ENCODE measurements at places on chromosomes 5 and 9.

DNA sequence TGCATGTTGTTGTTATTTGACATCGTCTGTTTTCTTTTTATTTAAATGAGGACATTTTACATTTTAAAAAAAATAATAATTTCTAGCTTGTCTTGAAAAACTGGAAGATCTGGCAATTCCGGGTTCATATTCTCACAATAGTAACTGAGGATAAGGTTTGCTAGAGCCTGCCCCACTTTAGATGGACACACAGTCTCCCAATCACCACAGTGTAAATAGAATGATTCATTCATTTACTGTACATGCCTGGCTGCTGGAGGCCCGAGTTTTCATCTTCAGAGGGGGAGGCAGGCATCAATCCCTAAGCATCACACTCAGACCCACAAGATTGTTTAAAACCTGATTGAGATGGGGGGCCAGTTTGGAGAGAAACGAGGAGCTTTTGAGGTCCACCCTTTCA is 2039.7 kb upstream of the WWC1 start:
- DNase-seq = no peak

GRCh38 chr9:110089681-110090370 is 118.1 kb downstream of the C9orf152 start:
- DNase-seq = no peak

GRCh38 chr9:3936520-3937235 is 363.2 kb downstream of the GLIS3 start:
- DNase-seq = no peak

GRCh38 chr5:95925378-95925744 is 36.3 kb downstream of the ELL2 start:
- no peak for DNase-seq

DNA sequence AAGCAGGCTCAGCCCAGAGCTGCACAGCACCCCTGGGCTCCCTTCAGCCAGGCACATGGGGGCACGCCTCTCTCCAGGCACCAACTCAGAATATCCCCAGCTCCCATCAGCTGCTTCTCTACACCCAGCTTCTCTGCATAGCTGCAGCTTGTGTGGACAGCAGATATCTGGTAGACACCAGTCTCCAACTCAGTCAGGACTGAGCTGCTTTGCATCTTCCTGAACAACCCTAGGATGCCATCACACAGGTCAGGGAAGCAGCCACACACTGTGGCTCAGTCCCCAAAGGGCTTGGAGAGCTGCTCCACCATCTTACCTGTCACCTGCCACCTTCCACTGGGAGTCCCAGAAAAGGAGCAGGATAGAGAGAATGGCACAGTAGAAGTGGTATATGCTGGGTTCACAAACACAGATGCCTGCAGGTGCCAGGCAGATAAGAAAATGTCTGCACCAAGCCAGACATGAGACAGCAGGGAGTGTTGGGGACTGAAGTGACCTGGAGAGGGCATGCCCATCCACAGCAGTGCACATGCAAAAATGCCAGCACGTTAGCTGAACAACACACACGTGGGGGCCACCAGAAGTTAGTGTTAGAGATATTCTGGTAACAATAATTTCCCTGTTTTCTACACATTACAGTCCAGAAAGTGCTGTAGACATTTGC is 42.0 kb downstream of the THBS4 start:
- no peak for DNase-seq

DNA sequence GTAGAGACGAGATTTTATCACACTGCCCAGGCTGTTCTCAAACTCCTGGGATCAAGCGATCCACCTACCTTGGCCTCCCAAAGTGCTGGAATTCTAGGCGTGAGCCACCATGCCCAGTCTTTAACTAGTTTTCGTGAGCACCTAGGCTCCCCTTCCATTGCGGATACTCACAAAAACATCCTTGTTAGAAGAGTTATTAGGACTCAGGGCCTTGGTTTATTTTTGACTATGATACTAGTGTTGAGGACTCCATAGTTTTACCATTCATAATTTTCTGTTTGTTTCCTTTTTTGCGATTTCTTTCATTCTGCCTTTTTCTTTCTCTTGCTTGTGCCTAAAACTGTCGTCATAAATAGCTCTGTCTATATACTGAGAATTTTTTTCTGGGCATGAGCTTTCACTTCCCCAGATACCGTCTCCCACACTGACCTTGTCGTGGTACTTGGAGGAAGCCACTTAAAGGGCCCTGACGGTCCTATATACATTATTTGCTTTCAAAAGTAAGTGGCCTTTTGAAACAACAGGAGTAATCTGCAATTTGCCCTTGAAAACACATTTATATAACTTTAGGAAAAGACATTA is 5.2 kb downstream of the F2R start:
- no peak for DNase-seq

- DNase-seq = no peak
Observed at GRCh38 chr9:112367465-112367864, 12.4 kb upstream of the HSDL2 start.

GRCh38 chr5:147669169-147669869 is 113.2 kb downstream of the JAKMIP2 start:
- no peak for DNase-seq

- DNase-seq = no peak
Observed at GRCh38 chr5:93922551-93922950, 181.2 kb upstream of the POU5F2 start.

DNA sequence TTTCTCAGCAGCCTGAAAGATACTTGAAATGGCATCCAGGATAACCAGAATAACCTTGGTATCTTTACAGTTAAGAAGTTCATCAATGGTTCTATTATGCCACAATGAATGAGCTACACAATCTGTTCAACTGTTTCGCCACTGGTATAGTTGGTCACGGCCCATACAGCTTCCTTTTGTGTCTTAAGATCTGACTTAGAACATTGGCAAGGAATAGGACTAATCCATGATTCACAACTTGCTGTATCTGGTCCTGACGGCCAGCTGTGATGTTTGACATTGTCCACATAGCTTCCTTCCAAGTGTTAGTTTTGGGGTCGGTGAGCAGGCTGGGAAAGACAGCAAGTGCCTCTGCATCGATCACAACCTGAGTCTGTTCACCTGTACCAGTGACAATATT is 113.3 kb upstream of the RAD23B start:
- DNase-seq = no peak

- DNase-seq = no peak
Observed at GRCh38 chr9:97503862-97504210, 2.4 kb downstream of the TMOD1 start.

DNA sequence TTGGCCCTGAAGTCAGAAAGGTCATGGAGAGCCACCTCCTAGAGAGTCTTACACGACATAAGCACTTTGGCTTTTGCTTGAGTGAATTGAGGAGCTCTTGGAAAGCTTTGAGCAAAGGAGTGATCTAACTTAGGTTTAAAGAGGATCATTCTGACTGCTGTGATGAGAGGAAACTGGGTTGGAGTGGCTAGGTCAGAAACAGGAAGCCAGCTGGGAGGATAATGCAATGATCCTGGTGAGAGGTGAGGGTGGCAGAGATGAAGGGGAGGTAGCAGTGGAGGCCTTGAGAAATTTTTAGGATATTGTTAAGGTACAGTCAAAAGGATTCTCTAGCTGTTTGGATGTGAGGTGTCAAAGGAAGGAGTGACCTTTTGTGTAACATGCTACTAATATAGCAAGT is 32.2 kb upstream of the ROPN1L start:
- DNase-seq = no peak

GRCh38 chr5:90054612-90055011 is 354.9 kb downstream of the CETN3 start:
- no peak for DNase-seq

GRCh38 chr5:139514486-139514856 is 31.9 kb upstream of the STING1 start:
- DNase-seq = no peak

- no peak for DNase-seq
Observed at GRCh38 chr9:34651876-34652601, at the start of gene IL11RA. TSS of gene IL11RA (plus strand) at chr9:34652185. CDS start at chr9:34655218, 3,033 bp downstream.

- DNase-seq = no peak
Observed at GRCh38 chr5:126658561-126658960, 57.8 kb downstream of the PHAX start.

DNA sequence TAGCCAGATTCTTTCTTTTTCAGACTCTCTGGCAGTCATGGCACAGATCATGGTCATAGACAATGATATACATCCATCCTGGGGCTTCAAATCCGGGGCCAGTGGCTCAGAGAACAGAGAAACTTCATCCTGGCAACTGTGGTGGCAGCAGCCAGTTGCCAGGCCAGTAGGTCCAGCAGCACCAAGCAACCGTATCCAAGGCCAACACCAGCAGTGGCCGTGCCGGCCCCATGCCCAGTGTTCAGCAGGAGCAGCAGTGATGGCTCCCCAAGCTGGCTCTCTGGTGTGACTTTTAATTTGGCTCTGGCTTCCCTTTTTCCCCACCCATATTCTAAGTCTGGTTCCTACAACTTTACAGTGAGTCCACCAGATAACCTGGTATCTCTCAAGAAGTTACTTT is 300.5 kb downstream of the DEPDC1B start:
- no peak for DNase-seq

DNA sequence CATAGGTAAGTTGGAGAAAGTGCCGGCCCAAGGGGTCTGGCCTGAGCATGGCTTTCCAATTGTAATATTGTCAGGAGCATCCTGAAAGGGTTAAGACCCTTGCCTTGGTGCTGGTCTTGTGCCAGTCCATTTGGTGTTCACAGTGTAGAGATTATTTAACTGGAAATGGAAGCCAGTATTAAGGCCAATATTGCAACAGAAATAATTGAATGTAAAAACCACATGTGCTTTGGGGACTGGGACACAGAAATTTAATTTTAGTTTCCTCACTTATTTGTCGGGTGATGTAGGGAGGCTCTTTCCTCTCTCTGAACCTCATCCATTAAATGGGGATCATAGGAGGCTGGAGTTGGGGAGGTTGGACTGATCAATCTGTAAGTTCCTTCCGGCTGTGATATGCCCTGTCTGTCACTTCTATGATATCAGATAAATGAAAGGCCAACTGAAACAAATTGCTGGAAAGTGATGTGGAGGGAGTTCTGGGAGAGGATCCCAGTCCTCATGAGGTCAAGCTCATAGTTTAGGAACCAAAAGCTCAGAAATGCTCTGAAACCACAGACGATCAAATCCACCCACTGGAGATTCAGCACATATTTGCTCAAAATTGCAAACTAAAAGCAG is 54.8 kb upstream of the COL15A1 start:
- DNase-seq = no peak

DNA sequence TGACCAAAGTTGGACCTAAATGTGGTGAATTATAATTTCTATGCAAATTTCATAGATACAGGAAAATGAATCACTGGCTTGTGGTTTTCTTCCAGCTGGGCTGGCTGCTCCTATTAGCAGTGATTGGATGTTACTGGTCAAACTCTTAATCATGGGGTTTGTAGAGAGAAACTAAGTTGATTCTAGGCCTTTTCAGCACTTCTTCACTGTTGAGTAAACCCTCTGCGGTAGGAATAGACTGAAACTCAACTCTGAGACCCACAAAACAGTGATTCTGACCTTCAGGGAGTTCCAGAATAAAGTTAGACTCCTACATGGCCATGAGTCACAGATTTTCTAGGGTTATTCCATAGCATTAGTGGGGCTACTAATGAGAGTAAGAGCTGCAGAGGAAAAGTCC is 47.9 kb upstream of the FKTN start:
- no peak for DNase-seq

- peak; percentile 40 for DNase-seq
Observed at GRCh38 chr5:35651002-35651756, 33.5 kb downstream of the SPEF2 start.

- DNase-seq = no peak
Observed at GRCh38 chr5:132069994-132070393, 3.6 kb upstream of the CSF2 start.

GRCh38 chr9:37001459-37001858 is 32.6 kb downstream of the PAX5 start:
- DNase-seq = no peak

GRCh38 chr9:92048924-92049625 is 66.1 kb downstream of the SPTLC1 start:
- DNase-seq = no peak

DNA sequence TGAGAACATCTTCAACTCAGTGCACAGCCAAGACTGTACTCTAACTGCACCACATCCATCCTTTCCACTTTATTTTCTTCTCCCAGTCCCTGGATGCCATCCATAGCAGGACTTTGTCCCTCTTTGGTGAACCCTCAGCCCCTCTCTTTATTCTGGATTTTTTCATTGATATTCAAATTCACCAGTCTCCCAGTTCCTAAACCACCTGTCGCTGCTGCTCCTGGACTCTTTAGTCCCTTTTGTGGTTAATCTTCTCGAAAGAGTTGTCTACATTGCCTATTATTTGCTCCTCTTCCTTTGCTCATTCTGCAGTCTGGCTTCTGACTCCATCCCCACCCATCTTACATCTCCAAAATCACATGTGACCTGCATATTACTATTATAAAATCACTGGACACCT is 59.4 kb upstream of the ZSWIM6 start:
- DNase-seq = no peak

Measured in activated T-cell treated with anti-CD3 and anti-CD28 coated beads for 1 hour (primary cell).